ENCODE measurements at places on chromosomes 1 and 21. TPM values are rescaled to one million over a fixed set of nuclear protein-coding genes. Genes with fewer than 3 reads are reported as not detected.
A peak's percentile ranks its signal among the peaks of the same experiment; 100 is the strongest.

DNA sequence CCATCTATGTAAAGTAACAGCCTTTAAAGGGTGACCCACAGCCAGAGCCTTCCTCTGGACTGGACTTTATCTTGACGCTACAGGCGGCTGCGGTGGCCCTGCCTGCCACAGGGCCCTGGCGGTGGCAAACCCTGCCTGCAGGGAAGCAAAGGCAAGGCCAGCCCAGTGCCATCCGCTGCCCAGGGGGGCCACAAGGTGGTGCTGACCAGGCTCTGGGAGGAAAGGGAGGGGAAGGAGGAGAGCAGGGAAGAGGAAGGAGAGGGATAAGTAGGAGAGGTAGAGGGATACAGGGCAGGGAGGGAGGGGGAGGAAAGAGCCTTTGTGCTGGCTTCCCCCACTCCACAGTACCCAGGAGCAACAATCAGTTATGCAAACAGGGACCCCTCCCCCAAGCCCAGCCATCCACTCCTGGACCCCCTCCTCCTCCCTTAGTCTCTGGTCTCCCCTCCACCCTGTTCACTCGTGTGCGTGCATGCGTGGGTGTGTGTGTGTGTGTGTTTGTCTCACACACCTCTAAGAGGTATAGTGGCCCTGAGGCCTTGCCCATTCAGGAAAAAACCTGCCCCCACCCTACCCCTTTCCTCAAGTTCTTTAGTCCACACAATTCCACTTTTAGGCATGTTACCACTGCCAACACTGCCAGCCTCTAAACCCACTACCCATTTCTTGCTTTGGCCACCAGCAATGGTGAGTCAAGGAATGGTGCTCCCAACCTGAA, 30.3 kb downstream of the SSBP3 start:
- DNase-seq = peak; percentile 65

- DNase-seq = peak; percentile 39
These were observed 351 bp downstream of the MIXL1 start for GRCh38 chr1:226223786-226224244.

DNA sequence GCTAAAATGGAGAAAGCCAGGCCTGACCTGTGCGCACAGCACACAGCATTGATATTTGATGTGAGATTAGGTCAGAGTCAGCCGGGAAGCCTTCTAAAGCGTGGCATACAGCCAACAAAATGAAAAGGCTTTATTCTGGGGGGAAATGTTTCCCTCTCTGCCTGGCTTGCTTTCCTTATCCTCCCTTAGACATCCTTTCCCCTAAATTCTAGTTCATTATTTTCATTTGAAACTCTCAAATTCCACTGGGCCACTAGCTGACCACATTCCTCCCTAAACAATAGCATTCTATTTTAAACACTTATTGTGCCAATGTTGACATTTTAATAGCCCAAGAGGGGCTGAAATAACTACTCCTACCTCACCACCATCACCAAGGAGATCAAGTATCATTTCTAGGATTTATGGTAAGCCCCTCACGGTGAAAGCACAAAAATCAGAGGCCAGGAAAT, 49.4 kb downstream of the LEPR start:
- DNase-seq = no peak

DNA sequence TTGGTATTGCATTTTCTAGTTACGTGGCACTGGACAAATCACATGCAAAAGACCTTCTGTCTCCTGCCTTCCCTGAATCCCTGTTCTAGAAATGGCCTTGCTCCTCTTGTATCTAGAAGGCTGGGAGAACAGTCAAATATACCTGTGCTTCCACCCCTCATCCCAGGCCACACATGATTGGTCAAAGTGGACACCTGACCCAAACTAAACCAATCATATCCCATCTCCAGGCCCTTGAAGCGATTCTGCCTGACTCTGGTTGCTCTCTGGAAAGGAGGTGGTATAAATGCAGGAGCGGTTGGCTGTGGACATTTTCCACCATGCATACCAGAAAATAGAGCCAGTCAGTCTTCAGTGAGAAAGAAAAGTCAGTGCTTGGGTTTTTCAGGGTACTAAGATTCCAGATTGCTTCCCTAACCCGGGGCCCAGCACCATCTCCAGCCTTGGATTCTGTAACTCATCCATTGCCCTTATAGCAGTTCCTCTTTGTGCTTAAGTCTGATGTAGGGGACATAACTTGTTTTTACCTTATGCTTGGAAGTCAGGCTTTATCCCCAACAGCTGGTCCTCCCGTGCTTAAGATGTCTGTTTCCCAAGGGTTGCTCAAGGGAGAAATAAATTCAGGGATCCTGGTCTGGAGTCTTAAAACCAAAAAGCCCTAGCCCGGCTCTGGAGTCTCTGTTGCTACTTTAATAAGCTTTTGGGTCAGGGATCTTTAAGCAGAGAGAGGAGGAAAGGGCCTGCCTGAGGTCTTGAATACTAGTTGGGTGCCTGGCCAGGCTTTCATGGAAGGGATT, 7.7 kb upstream of the PHC2 start:
- no peak for DNase-seq

DNA sequence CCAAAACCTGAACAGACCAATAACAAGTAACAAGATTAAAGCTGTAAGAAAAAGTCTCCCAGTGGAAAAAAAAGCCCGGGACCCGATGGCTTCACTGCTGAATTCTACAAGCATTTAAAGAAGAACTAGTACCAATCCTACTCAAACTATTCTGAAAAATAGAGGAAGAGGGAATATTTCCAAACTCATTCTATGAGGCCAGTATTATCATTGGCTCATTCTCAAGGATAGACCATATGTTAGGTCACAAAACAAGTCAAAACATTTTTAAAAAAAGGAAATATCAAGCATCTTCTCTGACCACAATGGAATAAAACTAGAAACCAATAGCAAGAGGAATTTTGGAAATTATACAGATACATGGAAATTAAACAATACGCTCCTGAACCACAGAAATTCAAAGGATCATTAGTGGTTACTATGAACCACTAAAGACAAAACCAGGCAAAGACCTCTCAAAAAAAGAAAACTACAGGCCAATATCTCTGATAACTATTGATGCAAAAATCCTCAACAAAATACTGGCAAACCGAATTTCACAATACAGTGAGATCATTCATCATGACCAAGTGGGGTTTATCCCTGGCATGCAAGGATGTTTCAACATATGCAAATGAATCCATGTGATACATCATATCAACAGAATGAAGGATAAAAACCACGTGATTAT, 13.9 kb upstream of the IL20 start:
- no peak for DNase-seq

GRCh38 chr1:165560883-165561656, 17.3 kb downstream of the LRRC52 start:
- DNase-seq = no peak

GRCh38 chr1:90613371-90613770, 103.7 kb downstream of the BARHL2 start:
- DNase-seq = no peak

The PPP1R8 gene
- 25.8 TPM for total RNA-seq

The DIO1 gene
- not detected for total RNA-seq
